ENCODE measurements at places on chromosomes 11 and 22.
A peak's percentile ranks its signal among the peaks of the same experiment; 100 is the strongest.

GRCh38 chr22:22215659-22216449 lies 28.7 kb upstream of the VPREB1 start:
- no peak overlapping the region for H3K27ac ChIP-seq
- H3K36me3 ChIP-seq, result no peaks in the 10 kb centered on the region
- no peaks in the 10 kb centered on the region for H3K4me1 ChIP-seq
- DNase-seq, result no peak

DNA sequence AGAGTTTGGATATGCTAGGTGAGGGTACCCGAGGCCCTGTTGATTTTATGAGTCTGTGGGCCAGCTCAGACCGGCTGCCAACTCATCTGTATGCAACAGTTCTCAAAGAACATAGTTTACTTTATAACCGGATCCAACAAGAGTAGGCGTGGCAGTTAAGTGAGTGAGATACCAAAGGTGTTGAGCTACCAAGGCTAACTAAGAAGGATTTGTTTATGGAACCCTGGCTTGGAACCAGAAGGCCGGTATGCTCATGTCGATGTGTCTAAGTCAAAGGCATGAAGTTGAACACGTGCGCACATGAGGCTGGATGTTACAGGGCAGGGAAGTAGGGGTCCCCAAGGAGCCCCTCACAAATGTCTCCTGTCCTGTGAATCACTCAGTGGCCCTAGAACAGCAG lies at the start of gene KCNJ1:
KCNJ1 (minus strand) TSS at position 20 of the 400 bp plus-strand sequence. CDS start 27,053 bp downstream, outside the sequence.
- no peak within 1 kb of the TSS for H3K27ac ChIP-seq
- H3K4me3 ChIP-seq, result no peak within 1 kb of the TSS
- no peaks in the 10 kb centered on the region for H3K27me3 ChIP-seq
- DNase-seq, result no peak
- H3K4me1 ChIP-seq, result no peaks in the 10 kb centered on the region

- no peak overlapping the region for H3K4me3 ChIP-seq
- no peak overlapping the region for H3K27ac ChIP-seq
- no peak for DNase-seq
- H3K27me3 ChIP-seq, result no peaks in the 10 kb centered on the region
- no peaks in the 10 kb centered on the region for H3K36me3 ChIP-seq
- no peaks in the 10 kb centered on the region for H3K4me1 ChIP-seq
These were observed 34.5 kb downstream of the ELF5 start for GRCh38 chr11:34478845-34479663.

GRCh38 chr22:37552524-37553163 lies 7.6 kb upstream of the CDC42EP1 start:
- H3K36me3 ChIP-seq, result no peaks in the 10 kb centered on the region
- no peaks in the 10 kb centered on the region for H3K4me1 ChIP-seq

GRCh38 chr11:35274909-35275785 lies 136.2 kb downstream of the CD44 start:
- no peak overlapping the region for H3K4me3 ChIP-seq
- peaks cover 4% of the 10 kb centered on the region for H3K4me1 ChIP-seq
- no peaks in the 10 kb centered on the region for H3K27me3 ChIP-seq
- peak overlapping the region; percentile 93 for H3K27ac ChIP-seq
- H3K36me3 ChIP-seq, result no peaks in the 10 kb centered on the region

DNA sequence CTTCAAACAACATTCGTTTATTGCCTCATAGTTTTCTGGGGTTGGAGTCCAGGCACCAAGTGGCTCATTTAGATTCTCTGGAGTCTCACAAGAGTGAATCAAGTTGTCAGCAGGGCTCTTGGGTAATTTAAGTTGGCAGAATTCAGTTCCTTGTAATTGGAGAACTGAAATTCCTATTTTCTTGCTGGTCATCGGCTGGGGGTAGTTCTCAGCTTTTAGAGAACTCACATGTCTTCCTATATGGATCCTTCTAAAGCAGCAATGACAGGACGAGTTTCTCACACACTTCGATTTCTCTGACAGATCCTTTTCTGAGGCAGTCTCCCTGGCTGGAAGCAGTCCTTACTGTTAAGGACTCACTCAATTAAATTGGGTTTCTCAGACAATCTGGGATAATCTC lies 17.3 kb upstream of the OOSP4B start:
- no peaks in the 10 kb centered on the region for H3K4me1 ChIP-seq
- no peaks in the 10 kb centered on the region for H3K36me3 ChIP-seq
- no peak overlapping the region for H3K4me3 ChIP-seq
- no peak overlapping the region for H3K27ac ChIP-seq
- no peaks in the 10 kb centered on the region for H3K27me3 ChIP-seq

GRCh38 chr11:112778877-112779266 lies 182.3 kb upstream of the NCAM1 start:
- no peak for DNase-seq
- no peak overlapping the region for H3K27ac ChIP-seq
- H3K4me1 ChIP-seq, result no peaks in the 10 kb centered on the region
- no peak overlapping the region for H3K4me3 ChIP-seq
- no peaks in the 10 kb centered on the region for H3K27me3 ChIP-seq

DNA sequence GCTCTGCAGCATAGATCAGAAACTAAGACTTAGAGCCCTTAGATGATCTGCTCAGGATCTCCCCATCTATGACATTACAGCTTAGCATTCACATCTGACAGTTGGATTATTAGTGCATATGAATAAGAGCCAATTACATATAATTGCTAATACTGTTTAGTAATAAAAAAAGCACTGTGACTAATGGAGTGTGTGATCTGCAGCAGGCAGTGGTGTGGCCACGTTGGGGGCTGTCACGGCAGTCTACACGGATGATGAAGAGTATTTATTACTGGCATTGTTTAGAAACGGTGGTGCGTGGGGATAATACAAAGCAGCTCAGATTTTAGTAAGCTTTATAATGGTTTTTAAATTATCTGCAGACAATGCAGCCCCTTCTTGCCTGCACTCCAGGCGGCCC lies 93.5 kb upstream of the TIMP3 start:
- H3K4me1 ChIP-seq, result no peaks in the 10 kb centered on the region
- no peak for DNase-seq
- H3K27ac ChIP-seq, result no peak overlapping the region
- H3K36me3 ChIP-seq, result no peaks in the 10 kb centered on the region

DNA sequence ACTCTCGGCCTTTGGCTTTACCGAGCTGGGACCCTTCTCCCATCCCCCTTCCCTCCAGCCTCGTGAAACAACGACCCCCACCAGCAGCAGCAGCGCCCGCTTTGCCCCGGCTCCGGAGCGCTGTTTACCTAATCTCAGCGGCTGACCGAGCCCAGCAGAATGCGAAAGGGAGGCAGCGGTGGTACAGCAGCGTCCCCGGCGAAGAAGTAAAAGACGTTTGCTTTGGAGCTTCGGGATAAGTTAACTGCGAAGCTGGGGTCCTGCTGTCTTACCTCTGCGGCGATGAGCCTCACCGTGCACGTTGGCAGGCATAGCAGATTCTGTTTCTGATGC lies 2.0 kb upstream of the LARGE1 start:
- H3K36me3 ChIP-seq, result no peaks in the 10 kb centered on the region
- DNase-seq, result peak; percentile 75
- H3K4me3 ChIP-seq, result peak overlapping the region; percentile 58
- H3K27ac ChIP-seq, result peak overlapping the region; percentile 29
- H3K4me1 ChIP-seq, result no peaks in the 10 kb centered on the region
- no peaks in the 10 kb centered on the region for H3K27me3 ChIP-seq

GRCh38 chr11:125162743-125163142 lies 1.8 kb upstream of the PKNOX2 start:
- H3K4me1 ChIP-seq, result no peaks in the 10 kb centered on the region
- H3K27ac ChIP-seq, result no peak overlapping the region
- no peaks in the 10 kb centered on the region for H3K36me3 ChIP-seq
- no peak overlapping the region for H3K4me3 ChIP-seq

DNA sequence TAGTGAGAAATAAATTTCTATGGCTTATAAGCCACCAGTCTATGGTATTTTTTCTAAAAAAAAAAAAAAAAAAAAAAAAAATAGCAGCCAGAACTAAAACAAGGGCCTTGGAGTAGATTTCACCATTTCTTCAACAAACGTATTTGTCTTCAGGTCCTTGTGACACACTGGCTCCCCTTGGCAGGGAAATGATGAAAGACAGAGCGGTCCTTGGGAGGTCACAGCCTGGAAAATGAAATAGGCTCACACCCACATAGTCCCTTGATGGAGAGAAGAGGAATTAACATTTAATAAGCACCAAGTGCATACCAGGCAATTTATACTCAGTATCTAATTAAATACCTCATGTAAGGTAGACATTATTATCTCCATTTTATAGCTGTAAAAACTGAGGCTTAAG lies 25.7 kb upstream of the ACER3 start:
- no peak for DNase-seq
- H3K4me3 ChIP-seq, result no peak overlapping the region
- H3K27ac ChIP-seq, result no peak overlapping the region
- H3K36me3 ChIP-seq, result no peaks in the 10 kb centered on the region
- H3K27me3 ChIP-seq, result no peaks in the 10 kb centered on the region

All from aorta (tissue), 5 donors.